ENCODE measurements at places on chromosomes 6 and 20. TPM values are rescaled to one million over a fixed set of nuclear protein-coding genes. Genes with fewer than 3 reads are reported as not detected.

CCN6 gene
- 0.16 TPM for total RNA-seq

TMEM244 gene
- not detected for total RNA-seq

ATP5F1E gene
- 22.0 TPM for total RNA-seq

TMEM170B gene
- total RNA-seq, result 0.49 TPM

C4B gene
- total RNA-seq, result 6.0 TPM

PLEKHG1 gene
- total RNA-seq, result 6.5 TPM

PRIM2 gene
- total RNA-seq, result 7.8 TPM

TMEM242 gene
- 3.1 TPM for total RNA-seq

PPP1R18 gene
- total RNA-seq, result 76.8 TPM

SYNDIG1 gene
- not detected for total RNA-seq

RNF182 gene
- total RNA-seq, result not detected

TTLL9 gene
- total RNA-seq, result 0.18 TPM

MUC22 gene
- total RNA-seq, result not detected

DEF6 gene
- total RNA-seq, result 1.1 TPM

TRIM15 gene
- total RNA-seq, result not detected

TREML4 gene
- total RNA-seq, result not detected

AMD1 gene
- total RNA-seq, result 36.5 TPM

DUSP15 gene
- total RNA-seq, result not detected

PIGU gene
- total RNA-seq, result 20.9 TPM

MROH8 gene
- total RNA-seq, result 1.9 TPM

SLC17A9 gene
- total RNA-seq, result 6.3 TPM

AIF1 gene
- total RNA-seq, result not detected

LAMA4 gene
- 172 TPM for total RNA-seq

CTSA gene
- total RNA-seq, result 134 TPM

ZSCAN12 gene
- total RNA-seq, result 2.0 TPM

MYCT1 gene
- 2.7 TPM for total RNA-seq

SLC52A3 gene
- not detected for total RNA-seq

CCN2 gene
- total RNA-seq, result 511 TPM

PNLDC1 gene
- not detected for total RNA-seq

SYCP2 gene
- 0.18 TPM for total RNA-seq

CYP24A1 gene
- total RNA-seq, result not detected

MED23 gene
- 13.2 TPM for total RNA-seq

POU5F1 gene
- total RNA-seq, result not detected

CNBD2 gene
- 2.1 TPM for total RNA-seq

RIPOR3 gene
- 4.2 TPM for total RNA-seq

OGFRL1 gene
- 30.3 TPM for total RNA-seq

UBE2C gene
- 32.7 TPM for total RNA-seq

EEF1A1 gene
- total RNA-seq, result 15,190 TPM

SUMO4 gene
- 0.16 TPM for total RNA-seq

LBP gene
- not detected for total RNA-seq
